ENCODE measurements at places on chromosomes 2 and 18. TPM values are rescaled to one million over a fixed set of nuclear protein-coding genes. Genes with fewer than 3 reads are reported as not detected.

GRCh38 chr18:57088883-57089282, 58.0 kb upstream of the BOD1L2 start:
- no peak for DNase-seq

DNA sequence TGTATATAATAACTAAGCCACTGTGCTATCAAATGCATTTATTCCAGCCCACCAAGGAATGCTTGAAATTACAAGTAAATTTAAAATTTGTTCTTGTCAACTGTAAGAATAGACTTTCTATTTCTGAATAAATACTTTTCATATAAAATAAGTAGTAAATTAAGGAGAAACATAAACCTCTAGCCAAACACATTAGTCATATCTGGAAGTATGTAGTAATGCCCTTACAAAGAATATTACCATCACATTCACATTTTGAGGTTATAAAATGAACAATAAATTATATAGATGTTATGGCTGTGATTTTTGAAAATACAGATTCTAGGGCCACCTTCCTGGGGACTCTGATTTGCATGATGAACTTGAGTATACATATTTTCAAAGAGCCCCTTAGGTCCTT, 54.7 kb downstream of the SERPINB7 start:
- DNase-seq: no peak

DNA sequence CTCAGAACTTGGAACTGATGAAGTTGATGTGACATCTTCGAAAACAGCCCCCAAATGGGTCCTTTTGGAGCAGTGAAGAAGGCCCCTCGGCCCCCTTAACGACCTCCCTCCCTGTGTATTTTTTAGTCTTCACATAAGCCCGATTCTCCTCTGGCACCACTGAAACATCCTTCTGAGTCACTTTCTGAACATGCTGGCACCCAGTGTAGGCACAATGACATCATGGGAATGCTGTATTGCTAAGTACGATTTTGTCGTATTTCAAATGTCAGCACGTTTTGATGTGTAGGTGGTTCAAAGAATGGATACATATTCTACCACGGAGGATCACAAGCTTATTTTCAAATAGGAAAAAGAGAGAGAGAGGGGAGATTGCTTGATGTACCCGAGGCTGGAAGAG, 111.7 kb upstream of the RIOK3 start:
- no peak for DNase-seq

- no peak for DNase-seq
Measured at GRCh38 chr2:38751596-38752410, 642 bp upstream of the SRSF7 start.

DNA sequence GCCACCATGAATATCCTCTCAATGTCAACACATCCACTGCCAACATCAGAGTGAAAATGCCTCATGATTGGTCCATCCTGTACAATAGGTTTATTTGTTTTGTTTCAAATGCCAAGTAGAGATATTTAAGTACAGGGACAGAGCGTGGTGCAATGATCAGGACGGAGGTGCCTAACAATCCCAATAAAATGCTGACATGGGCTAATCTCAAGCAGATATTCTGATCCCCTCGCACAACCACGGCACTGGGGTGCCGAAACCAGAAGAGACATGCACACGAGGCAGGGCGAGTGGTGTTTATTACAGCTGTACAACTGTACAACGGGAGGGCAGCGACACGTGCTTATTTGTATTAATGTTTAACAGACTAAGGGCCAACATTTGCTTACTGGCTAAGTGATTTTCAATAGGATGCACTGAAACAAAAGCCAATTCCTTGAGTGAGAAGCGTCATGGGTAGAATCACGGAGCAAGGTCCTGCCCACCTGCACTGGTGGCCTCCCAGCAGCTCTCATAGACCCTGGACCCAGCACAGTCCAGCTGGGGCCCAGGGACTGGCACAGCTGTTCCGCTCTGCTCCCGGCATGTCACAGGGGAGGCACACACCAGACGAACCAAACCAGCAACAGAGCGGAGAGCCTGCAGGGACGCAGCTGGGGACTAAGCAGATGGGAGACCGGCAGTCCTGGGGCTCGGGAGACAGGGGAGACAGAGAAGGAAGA, 101.4 kb downstream of the HDAC4 start:
- no peak for DNase-seq

DNA sequence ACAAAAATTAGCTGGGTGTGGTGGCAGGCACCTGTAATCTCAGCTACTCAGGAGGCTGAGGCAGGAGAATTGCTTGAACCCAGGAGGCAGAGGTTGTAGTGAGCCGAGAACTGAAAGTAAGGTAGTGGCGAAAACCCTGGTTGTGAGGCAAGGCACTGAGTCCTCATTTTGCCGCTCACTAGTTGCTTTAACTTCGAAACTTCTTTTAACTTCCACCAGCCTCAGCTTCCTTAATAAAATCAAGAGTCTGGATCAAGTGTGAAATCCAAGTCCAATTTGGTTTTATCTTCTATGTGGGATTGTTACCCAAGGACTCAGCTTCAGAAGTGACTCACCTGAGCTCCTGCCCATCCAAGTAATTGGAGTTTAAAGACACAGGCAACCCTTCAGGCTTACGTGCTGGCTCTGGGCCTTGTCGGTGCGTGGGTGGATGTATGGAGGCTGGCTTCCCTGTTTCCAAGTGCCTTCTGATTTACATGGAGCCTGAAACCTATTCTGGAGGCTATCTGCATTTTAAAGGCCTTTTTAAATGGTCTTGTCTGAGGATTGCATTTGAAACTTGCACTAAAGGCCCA, 374.2 kb upstream of the ID2 start:
- DNase-seq: no peak

GRCh38 chr2:144015036-144015435, 504.9 kb downstream of the ZEB2 start:
- DNase-seq: no peak

DNA sequence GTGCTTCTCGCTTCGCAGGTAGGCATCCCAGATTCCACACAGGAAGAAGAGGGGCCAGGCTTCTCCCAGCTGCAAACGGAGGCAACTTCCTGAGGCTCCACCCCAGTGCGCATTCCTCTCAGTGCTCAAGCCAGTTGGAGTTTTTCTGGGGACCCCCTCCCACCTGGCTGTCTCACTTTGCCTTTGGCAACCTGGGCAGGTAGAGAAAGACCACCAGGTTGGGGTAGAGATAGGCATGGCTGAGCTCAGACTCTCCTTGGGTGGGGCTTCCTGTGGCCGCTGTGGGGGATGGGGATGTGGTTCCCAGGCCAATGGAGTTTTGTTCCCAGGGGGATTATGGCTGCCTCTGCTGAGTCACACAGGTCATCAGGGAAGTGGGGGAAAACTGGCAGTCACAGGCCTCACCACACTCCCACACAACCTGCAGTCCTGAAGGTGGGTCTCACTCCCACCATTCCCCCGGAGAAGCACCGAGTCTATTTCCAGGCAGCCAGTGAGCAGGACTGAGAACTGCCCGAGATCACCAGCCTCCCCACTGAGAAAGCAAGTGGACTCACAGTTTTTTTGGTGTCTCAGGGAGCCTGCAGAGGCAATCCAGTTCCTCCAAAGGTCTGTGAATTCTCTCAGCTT, 38.1 kb downstream of the SLC39A10 start:
- DNase-seq: no peak

DNA sequence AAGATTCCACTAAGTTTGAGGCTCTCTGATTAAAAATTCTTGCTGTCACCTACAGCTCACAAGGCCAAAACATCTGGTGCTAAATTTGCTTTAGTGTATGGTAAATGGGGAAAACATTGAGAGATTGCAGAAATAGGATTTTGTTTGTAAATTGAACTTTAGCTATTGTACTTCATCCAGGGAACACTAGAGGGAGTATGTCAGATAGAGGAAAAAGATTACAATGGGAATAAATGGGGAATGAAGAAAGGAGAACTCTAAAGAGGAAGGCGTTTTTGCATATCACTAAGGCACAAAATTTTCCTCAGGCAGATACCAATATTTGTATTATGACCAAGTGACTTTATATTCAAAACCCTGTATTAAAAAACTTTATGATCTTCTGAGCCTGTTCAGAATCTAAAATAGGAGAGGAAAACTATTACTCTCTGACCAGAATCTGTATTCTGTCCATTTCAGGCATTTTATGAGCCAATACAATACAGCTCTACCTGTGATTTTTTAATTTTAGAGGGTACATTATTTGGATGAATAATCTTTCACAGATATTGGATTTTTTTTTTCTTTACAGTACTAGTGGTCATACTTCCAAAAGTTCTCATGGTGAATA, 52.3 kb upstream of the ITGB6 start:
- DNase-seq: no peak

DNA sequence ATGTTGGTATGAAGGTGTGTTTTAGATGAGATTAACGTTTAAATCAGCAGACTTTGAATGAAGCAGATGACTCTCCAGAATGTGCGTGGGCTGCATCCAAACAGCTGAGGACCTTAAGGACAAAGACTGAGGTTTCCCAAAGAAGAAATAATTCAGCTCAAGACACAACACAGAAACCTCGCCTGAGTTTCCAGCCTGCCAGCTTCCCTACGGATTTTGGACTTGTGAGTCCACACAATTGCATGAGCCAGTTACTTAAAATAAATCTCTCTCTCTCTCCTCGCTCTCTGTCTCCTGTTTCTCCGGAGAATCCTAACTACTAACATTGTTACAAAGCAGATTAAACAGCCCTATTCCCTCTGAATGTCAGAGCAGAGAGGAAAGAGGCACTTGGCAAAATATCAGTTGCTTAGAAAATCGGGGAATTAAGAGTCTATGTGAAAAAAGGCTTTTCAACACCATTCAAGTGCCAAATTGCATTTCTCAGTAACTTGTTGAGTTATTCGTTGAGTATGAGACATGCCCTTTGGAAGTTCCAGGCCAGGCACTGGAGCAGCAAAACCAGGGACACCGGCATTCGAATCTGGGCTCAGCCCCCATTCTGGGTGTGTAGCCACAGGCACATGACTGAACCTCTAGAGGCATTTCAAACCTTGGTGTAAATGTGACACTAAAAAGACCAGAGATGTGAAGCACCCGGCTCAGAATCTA, 174.6 kb upstream of the PID1 start:
- no peak for DNase-seq

DNA sequence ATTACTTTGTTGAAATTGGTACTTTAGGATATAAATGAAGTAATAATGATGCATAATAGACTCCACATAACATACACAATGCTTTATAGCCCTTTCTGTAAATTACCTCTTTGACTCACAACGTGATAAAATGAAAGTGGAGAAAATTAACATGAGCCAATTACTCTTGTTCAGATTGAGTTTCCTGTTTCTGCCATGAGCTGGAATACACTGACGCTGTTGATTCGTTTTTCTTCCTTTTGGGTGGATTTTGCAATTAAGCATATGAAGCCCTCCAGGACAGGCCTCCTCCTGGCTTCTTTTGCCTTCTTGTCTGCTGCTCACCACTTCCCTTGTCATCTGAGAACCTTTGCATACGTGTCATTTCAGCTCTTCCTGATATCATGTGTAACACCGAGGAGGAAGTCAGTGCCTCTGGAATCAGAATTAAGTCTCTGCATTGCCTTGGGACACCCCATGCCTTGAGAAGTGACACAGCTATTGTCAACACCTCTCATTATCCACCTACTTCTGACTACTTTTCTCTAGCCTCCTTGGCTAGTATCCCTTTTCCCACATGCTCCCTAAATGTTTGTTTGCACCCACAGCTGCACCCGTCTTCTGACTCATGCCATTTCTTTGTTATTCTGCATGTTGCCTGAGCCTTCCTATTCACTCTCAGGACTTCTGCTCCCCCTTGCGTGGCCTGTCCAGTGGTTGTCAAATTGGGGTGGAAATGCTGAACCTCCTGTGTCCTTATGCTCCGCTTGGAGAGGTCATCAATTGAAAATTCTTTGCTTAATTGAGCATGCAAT, 134.1 kb downstream of the FMNL2 start:
- no peak for DNase-seq

DNA sequence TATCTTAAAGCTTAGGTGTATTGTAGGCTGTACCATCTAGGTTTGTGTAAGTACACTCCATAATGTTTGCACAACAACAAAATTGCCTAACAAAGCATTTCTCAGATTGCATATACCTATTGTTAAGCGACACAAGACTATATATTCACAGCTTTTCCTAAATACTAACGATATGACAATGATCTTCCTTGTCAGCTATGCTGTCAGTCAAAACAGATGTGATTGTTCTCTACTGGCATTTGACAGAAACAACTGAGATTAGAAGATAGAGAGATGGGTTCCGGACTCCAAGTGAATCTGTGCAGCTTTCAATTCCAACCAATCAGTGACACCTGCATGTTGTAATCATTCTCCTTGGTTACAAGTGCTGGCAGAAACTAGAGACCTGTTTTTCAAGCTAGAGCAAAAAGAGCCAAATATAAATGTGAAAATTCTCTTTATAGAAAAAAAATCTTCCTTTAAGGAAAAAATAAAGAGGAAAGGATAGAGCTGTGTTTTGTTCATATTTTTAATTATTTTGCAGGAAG, 1232.3 kb upstream of the SLC39A10 start:
- no peak for DNase-seq

DNA sequence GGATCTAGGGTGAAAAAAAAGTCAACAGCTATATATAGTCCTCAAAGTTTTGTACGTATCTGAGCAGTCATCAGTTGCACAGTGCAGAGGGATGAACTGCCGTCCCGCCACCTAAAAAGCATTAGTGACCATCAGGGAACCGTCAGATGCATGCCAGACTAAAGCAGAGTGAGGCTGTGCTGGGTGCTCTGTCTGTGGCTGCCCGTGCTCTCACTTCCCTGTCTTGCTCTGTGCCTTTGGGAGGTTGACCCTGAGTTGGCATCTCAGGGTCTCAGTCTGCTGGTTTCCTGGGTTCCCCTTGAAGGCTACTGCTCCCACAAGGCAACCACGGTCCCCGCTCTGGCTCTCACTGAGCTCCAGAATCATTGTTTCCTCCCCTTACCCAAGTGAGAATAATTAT, 11.1 kb downstream of the CLUL1 start:
- no peak for DNase-seq

The EML6 gene
- 2.6 TPM for total RNA-seq

The ADCY3 gene
- total RNA-seq: 22.6 TPM

The TRIB2 gene
- 57.8 TPM for total RNA-seq

The C2orf66 gene
- total RNA-seq: 0.38 TPM

The MYO7B gene
- total RNA-seq: not detected

The CSRNP3 gene
- 10.7 TPM for total RNA-seq

The TNFAIP6 gene
- not detected for total RNA-seq

Measured in progenitor cell of endocrine pancreas (in vitro differentiated cells).